ENCODE measurements at places on chromosomes 4 and X. TPM values are rescaled to one million over a fixed set of nuclear protein-coding genes. Genes with fewer than 3 reads are reported as not detected.
A peak's percentile ranks its signal among the peaks of the same experiment; 100 is the strongest.

DNA sequence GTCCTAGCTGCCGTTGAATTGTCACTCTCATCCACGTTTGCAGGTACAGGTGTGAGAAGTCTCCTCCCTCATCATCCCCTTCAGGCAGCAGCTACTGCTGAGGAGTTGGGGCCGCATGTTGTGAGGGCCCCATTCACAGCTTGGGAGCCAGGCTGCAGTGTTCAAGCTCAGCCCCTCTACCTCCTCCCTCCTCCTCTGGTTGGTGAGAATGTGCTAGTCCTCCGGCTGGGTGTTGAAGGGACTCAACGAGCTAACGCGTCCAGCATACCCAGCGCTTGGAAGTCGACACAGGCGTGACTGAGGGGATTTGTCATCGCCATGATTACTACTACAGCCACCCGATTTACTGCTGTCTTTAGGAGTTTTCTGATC lies 82.0 kb upstream of the PSAPL1 start:
- DNase-seq = peak; percentile 15

- no peak for DNase-seq
Measured at GRCh38 chr4:185346975-185347601, 48.6 kb downstream of the LRP2BP start.

DNA sequence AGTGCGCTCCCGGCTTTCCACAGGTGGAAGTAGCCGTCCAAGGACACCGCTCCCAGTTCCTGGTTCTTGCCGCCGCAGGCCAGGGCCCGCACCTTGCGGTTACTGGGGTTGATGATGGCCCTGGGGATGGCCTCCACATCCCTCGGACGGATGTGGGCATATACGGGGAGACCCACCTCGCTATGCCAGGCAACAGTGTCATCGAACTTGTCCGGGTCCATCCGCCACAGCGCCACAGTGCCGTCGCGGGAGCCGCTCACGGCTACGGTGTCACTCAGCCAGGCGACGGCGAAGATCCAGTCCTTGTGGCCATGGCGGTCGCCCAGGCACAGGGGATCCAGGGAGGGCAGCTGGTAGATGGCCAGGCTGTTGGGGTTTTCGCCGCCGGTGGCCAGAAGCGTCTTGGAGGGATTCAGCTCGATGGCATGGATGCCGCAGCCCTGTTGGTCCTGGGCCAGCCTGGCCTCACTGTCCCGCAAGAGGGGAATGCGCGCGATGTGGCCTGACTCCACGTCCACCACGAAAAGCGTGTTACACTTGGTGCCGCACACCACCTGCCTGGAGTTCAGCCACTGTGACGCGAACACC lies 795 bp downstream of the DCAF12L1 start:
- DNase-seq = no peak

- DNase-seq = peak; percentile 1
Measured at GRCh38 chr4:172202480-172203076, 389.4 kb downstream of the GALNTL6 start.

The XAGE1B gene
- total RNA-seq = 0.58 TPM

DNA sequence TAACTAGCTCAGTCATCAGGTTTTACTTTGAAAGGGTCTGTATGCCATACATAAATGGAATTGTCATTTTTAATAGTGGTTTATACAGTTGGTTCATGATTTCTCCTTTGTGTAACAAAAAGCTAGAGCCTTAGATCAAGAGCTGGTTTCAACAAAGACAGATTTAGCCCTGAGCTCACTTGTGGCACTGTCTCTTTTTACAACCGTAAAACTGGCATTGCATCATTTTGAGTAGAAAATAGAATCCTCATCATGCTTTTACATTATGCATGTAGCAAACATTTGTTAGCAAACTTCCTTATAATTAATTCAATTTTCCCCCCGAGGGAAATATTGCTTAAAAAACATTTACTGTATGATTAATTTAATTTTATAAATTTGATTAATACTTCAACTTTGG lies 1871.5 kb downstream of the ARAP2 start:
- DNase-seq = no peak

The BMPR1B gene
- total RNA-seq = 2.3 TPM

DNA sequence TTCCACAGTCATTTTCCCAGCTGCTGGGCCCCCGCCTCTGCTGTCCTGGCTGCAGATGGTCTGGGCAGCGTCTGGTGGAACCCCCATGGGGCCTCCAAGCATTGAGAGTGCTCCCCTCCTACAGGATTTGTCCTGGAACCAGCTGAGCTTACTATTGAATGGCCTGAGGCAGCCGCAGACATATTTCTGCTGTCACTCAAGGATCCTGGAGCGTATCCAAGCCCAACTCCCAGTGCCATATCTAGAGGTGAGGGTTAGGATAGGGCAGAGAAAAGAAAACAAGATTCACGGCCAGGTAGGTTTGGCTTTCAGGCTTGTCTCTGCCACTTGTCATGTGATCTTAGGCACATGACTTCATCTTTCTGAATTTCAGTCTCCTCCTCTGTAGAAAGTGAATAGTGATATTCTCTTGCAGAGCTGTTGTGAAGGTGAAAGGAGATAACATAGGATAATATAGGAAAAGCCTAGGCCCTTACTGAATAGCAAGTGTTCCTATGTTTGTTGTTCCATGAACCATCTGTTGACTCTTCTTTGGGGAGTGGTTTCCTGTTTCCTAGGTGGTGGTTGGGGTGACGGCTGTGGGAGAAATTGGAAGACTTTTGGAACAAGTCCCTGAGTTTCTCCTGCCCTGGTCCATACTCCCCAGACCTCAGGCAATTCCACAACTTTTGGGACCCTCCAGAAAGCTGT lies 52.3 kb downstream of the SEPSECS start:
- no peak for DNase-seq

DNA sequence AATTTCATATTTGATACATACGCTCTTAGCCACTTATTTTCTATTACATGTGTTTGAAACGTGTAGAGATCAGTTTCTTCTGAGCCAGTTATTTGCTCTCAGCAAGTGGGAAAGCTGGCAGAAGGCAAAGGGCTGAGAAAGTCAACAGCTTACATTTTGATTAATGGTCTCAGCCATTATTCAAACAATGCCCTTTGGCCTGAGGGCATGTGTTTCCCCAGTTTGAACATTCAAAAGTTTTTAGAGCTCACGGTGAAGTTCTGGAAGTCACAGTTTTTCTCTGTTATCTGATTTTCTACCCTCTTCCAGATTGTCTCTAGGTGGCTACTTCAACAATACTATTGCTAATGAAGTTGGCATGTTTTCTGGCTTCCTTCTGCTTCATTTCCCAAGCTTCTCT lies 591.8 kb upstream of the CPEB2 start:
- DNase-seq = no peak

The CTAG2 gene
- total RNA-seq = not detected

GRCh38 chrX:12962041-12962504 lies 12.8 kb upstream of the TMSB4X start:
- DNase-seq = no peak

The TBX22 gene
- total RNA-seq = not detected

The ERVMER34-1 gene
- 2.2 TPM for total RNA-seq

DNA sequence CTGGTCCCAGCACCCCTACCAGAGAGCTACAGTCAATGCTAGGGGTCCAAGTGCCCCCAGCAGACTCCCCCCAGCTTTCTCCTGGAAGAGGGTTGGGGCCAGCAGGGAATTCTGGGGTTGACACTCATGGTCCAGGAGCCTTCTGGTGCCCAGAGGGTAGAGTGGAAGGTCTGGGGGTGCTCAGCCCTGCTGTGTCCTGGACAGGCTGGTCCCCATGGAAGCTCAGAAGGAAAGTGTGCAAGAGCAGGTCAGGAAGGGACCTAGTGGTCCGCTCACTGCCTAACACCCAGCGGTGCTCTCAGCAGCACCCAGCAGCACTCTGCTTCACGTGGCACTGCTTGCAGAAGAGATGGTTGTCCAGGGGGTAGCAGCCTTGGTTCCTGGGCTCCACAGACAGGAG lies 6.9 kb downstream of the TEX13C start:
- DNase-seq = no peak

- DNase-seq = no peak
Measured at GRCh38 chr4:140448830-140449229, 21.4 kb upstream of the CLGN start.

DNA sequence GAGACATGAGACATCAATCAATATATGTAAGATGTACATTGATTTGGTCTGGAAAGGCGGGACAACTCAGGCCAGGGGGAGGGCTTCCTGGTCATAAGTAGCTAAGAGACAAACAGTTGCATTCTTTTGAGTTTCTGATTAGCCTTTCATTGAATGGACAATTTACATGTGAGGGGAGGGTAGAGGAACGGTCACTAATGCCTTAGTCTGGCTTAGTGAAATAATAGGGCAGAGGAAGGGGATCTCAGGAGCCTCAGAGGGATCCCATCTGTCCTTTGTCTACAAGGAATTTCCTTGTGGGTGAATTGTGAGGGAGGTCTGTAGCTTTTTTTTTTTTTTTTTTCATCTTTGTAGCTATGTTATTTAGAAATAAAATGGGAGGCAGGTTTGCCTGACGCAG lies 88.3 kb downstream of the GK start:
- DNase-seq = no peak

Measured in lung (tissue), 17 donors.